GM13976 (cell line): ENCODE measurements at places on chromosomes 6 and 20.

GRCh38 chr6:109759098-109759955, 68.2 kb downstream of the FIG4 start:
- DNase-seq, result no peak

DNA sequence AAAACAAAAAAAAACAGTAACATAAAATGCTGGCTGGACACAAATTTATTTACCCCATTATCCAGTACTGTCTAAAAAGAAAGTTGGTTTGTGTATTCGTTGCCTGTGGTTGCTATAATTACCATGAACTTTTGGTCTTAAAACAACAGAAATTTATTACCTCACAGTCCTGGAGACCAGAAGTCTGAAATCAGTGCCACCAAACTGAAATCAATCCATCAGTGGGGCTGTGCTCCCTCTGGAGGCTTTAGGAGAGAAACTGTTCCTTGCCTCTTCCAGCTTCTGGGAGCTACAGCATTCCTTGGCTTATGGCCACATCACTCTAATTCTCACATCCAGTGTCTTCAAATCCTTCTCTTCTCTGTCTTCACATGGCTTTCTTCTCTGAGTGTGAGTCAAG, 79.4 kb downstream of the SNX5 start:
- DNase-seq, result no peak

GRCh38 chr20:19958928-19959327, 58.2 kb upstream of the NAA20 start:
- no peak for DNase-seq

DNA sequence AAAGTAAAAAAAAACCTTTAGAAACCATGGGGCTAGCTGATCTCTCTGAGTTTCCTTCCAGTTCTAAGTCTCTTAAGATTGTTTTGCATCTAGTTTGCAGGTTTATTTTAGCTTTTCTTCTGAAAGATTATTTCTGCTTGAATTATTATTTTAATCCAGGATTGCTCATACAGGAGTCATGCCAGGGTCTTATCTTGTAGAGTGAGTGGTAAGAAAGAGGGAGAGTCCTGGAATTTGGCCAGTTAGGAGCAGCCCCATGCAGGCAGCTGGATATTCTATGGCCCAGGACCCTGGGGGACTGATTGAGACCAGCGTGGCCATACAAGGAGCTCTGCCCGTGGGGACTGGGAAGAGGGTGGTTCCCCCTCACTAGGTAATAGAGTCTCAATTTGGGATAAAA, 178.9 kb upstream of the HEY2 start:
- no peak for DNase-seq

- DNase-seq, result no peak
These were observed 129.8 kb downstream of the TMEM242 start for GRCh38 chr6:157193443-157193996.

- no peak for DNase-seq
These were observed 14.6 kb upstream of the FAXC start for GRCh38 chr6:99364026-99364425.

DNA sequence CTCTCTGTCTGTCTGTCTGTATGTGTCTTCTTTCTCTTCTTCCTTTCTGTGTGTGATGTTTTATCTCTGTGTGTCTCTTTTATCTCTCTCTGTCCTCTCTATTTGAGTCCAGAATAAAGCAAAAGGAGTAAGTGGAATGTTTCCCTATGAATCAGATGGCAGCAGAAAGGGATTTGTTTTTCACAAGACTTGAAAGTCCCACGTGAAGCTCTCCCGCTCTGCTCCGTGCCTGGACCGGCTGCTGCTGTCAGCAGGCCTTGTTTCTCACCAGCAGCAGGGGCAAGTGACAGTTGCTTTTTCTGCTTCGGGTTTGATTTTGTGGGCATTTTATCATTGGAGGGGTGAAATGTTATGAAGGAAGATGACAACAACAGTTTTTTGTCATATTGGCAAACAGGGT, 212.7 kb downstream of the PACRG start:
- DNase-seq, result no peak

DNA sequence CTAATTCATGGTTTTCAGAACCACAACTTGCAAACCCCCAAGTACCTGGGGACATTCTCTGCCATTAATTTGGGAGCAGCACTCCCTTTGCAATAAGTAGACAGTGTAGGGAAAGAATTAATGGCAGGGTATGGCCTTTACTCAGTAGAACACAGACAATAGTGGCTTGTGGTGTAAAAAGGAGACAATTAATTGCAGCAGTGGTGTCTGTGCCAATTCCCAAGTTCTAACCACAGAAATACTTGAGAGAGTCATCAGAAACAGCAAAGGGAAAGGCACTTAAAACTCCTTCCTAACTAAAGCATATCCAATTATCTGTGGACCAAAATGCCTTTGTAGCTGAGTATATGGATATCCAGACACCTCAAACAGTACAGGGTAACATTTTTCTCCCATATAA, 257.6 kb upstream of the POU3F2 start:
- no peak for DNase-seq
